NCI-H187 (cell line): ENCODE measurements at places on chromosomes 16 and 17.

GRCh38 chr17:78252111-78252634 lies 20.7 kb downstream of the TMEM235 start:
- no peak for DNase-seq

- DNase-seq, result no peak
These were observed 2.2 kb downstream of the HEATR9 start for GRCh38 chr17:35866341-35866950.

- no peak for DNase-seq
These were observed 268.7 kb upstream of the CDH5 start for GRCh38 chr16:66097751-66098150.

- no peak for DNase-seq
These were observed 106.4 kb downstream of the IRX5 start for GRCh38 chr16:55037046-55037445.

DNA sequence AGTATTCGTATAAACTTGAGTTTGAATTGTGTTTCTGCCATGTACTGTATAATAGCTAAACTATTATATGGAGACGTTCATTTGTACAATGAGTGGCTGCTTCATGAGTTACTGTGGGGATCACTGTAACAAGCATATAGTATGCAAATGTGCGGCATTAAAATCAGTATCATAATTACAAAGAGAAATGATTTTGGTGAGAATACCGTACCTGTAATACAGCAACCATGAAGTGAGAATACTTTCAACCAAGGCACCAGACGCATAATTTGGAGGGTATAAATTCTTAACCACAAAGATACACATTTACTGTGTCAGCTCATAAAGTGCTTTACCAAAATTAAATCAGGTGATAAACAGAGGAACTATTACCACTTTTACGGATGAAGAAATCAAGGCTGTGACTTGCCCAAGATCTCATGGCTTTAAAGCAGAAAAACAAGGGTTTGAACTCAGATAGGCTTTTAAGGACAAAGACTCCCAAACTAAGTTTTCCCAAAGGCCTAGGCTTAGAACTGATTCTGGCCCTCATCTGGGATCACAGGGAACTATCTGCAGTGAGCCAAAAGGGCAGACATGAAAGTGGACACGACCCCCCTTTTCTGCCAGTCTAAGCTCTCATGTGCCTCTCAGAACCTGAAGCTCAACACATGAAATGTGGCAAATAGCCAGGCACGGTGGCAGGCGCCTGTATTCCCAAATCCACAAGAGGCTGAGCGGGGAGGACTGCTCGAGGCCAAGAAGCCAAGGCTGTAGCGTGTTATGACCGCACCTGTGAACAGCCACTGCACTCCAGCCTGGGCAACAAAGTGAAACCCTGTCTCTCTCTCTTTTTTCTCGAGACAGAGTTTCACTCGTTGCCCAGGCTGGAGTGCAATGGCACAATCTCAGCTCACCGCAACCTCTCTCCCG lies 6.4 kb downstream of the RPS15A start:
- no peak for DNase-seq

- no peak for DNase-seq
These were observed 17.3 kb downstream of the SAMD14 start for GRCh38 chr17:50112694-50113093.

- DNase-seq, result no peak
These were observed 31.4 kb upstream of the PMFBP1 start for GRCh38 chr16:72203401-72203800.

- no peak for DNase-seq
These were observed 59.1 kb downstream of the PDPK1 start for GRCh38 chr16:2596747-2597559.

DNA sequence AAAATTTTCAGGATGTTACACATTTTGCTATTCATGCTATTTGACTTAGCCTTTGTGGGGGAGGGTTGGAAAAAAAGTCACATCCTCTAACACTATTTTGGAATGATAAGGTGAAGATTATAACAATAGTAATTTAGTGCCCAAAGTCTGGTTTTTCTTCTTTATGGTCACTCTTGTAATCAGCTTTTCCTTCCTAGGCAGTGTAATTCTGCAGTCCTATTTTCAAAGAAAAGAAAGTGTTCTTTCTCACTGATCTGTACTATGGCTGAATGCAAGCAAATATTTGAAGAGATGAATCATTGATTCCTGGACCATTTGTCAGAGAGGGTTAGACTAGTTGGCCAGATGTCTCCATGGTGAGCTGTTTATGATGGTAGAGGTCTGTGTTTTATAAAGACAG lies 8.4 kb downstream of the RSPRY1 start:
- no peak for DNase-seq

GRCh38 chr16:85902366-85903155 lies 3.6 kb downstream of the IRF8 start:
- DNase-seq, result no peak

DNA sequence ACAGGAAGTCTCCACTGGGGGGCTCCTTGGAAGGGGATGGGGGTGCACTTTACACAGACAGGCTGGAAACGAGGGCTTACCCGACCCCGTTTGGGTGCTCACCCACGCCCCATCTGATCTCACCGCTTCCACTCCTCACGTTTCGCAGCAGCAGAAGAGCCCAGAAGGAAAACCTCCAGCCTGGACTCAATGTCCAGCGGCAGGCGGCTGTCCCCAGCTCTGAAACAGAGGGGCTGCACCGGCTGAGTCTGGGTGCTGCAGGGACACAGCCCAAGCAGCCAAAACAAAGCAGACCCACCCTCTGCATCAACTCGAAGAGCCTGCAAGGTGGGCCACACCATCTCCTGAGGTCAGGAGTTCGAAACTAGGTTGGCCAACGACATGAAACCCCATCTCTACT lies 3.9 kb downstream of the MEAK7 start:
- DNase-seq, result no peak

DNA sequence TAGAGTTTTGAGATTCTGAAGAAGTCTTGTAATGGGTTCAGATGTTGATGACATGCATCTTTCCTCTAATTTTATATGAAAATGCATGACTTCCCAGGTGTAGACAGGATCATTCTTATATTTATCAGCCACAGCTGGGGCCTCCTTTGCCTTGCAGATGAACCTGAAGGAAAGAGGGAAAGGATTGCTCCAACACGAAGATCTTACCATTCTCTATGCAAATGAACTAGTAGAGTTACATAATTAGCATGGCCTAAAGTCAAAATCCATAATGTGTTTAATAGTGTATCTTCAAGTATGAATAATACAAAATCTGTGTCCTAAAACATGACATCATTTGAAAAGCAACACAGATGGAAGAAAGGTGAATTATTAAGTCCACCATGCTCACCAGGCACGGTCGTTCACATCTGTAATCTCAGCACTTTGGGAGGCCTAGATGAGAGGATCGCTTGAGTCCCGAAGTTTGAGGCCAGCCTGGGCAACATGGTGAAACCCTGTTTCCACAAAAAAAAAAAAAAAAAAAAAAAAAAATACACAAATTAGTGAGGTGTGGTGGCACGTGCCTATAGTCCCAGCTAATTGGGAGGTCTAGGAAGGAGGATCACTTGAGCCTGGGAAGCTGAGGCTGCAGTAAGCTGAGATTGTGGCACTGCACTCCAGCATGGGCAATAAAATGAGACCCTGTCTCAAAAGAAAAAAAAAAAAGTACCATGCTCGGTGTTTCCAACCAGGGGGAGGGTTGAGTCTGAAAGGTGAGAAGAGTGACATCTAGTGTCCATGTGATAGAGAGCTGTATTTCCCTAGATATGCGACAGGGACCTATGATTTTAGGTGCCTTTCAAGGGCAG lies 6.3 kb downstream of the VWA3A start:
- no peak for DNase-seq

DNA sequence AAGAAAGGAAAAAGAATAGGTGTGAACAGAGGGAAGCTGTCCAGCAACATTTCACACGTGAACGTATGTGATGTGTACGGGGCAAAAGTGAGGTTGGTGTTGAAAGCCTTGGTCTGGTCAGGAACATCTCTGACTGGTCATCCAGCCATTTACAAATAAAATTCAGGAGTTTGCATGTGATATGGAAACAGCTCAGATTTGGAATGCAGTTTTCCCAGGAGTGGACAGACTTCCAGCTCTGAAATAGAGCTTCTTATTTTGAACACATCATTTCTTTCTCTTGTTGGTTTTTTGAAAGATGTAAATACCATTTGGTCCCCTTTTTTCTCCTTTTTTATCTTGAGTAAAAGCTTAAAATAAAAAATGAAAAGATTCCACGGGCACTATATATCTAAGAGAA lies 566.2 kb upstream of the ZFHX3 start:
- DNase-seq, result no peak

GRCh38 chr16:88532434-88533241 lies 37.6 kb upstream of the ZC3H18 start:
- DNase-seq, result no peak

- no peak for DNase-seq
These were observed 17.5 kb downstream of the NOS2 start for GRCh38 chr17:27782791-27783206.

DNA sequence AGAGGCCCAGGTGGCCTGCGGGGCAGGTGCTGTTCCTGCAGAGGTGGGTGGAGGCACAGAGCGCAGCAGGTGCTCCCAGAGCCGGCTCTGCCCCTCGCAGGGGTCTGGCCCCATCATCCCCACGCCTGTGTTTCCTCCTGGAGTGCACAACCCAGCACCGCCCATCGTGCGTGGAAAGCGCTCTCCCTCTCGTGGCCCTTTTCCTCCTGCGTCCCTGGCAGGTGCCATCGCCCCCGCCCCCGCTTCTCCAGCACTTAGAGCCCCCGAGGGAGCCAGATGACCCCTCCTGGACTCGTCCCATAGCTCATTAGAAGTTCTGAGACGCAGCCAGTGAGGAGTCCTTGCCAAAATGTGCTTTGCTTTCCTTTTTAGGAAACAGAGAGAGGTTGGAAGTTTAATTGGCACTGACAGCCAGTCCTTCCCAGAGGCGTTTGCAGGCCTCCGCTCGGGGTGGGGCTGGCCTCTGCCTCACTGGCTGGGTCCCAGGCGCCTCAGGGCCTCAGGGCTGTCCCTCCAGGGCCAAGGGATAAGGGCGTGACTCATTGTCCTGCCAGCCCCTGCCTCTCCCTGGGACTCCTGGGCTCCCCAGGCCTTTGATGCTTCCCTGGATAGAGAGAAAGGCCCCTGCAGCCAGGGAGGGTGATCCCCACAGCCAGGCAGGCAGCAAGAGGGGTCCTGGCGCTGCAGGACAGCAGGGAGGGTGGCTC lies 32.2 kb upstream of the CHMP6 start:
- DNase-seq, result no peak

DNA sequence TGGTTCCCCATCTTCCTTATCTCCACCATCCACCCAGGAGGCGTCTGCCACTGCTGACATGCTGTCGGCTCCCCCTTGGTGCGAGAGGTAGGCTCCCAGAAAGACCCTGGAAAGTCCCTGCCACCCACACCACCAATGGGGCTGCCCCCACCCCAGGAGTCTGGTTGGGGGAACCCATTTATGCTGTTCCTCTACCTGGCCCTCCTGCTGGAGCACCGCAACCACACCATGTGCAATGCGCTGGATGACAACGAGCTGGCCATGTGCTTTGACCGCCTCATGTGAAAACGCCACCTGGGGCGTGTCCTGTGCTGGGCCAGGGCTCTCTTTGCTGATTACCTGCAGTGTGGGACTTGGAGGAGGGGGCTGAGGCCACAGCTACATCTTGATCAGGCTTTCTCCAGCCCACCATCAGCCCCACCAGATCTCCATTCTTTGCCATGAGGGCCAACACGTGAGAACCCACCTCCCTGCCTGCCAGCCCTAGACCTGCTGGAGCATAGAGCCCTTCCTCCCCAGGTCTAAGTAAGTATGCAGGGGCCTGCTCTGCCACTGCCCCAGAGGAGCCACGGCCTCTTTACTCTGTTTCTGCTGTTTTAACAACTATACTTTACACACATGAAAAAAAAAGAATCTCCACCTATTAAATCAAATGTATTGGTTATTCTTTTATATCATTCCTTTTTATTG lies 7.9 kb upstream of the ALDH3A1 start:
- no peak for DNase-seq

- DNase-seq, result no peak
These were observed 75.3 kb downstream of the MRTFB start for GRCh38 chr16:14146445-14146844.

DNA sequence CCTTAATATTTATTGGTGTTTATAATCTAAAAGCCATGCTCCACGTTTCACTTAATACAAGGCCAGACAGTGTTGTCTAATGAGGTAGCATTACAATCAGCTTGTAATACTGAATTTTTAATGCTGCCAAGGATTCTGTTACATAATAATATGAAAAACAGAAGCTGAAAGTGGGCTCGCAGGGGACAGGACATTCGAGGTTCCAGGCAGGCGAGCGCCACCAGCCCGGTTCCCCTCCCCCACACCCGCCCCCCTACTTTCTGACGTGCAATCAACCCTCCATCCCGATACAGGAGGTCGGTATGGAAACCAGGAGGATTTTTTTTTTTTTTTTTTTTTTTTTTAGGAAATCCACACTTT lies 6.2 kb upstream of the ZFHX3 start:
- no peak for DNase-seq

- no peak for DNase-seq
These were observed 219.3 kb upstream of the GSE1 start for GRCh38 chr16:85393674-85394451.

GRCh38 chr17:18896146-18896545 lies 38.2 kb downstream of the PRPSAP2 start:
- no peak for DNase-seq

DNA sequence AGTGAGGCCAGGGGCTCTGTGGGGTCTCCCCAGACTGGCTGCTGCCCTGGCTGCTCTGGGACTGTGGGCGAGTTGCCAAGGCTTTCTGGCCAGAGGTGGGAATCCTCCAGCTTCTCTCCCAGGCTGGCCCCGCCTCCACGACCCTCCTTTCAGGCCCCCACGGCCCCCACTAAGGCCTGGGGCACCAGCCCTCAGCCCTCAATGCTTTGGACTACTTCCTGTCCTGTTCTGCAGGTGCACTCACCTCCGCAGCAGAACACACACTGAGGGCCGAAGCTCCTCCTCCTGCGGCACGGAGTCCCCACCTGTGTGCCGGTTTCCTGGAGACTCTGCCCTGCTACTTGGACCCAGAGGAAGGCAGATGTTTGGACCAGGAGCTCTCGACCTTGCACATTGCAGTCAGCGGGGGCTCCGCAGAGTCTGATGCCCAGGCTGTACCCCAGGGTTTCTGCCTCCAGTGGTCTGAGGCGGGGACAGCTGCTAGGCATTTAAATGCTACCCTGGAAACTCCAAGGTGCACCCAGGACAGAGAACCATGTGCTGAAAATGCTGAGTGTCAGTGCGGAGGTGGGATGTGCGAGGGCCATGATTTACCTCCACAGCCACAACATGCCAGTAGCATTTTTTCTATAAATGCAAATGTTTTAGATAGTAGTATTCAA lies 223.8 kb downstream of the IRF8 start:
- DNase-seq, result no peak

DNA sequence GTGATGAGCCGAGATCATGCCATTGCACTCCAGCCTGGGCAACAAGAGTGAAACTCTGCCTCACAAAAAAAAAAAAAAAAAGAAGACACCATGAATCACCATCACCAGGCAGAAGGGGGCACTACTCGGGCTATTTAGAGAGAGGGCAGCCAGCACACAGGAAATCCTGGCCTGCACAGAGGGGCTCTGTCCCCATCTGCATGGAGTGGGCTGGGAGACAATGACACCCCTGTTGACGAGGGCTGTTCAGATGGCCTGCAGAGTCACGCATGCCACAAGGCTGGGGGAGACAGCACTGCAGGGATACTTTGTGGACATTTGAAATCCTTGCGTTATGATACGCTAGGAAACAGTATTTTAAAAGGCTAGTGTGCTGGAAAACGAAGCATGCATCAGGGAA lies 48.3 kb downstream of the CUEDC1 start:
- DNase-seq, result no peak
